ENCODE measurements at places on chromosomes 5 and 9.
A peak's percentile ranks its signal among the peaks of the same experiment; 100 is the strongest.

DNA sequence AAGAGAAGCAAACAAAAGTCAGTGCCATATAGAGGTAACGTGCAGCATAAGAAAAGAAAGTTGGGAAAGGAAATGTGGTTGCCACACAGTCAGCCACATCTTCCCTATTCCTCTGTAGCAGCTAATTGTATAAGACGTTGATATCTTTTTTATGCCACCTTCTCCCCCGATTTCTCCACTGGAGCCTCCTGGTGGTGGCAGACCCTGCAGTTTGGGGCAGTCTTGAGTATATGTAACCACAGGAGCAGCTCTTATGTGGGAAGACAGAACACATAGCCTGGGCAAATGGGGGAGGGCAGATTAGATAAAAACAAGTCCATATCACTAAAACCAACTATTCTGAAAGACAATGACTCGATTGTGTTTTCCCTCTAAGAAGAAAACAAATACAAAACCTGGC is 99.7 kb downstream of the PLCXD3 start:
- DNase-seq: no peak

DNA sequence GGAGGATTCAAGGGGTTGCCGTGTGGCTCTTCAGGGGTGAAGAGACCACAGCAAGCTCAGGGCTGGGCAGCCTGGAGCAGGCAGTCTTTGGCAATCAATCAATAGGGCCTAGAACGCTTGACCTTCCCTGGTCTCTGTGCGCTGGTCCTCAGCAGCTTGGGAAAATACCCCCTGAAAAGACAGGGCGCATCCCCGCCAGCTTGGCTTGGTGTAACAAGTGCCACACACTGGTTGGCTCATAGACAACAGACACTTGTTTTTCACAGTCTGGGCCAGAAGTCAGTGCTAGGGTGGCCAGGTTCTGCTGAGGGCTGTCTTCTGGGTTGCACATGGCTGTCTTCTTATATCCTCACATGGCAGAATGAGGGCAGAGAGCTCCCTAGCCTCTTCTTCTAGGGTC is 141.1 kb downstream of the HSD17B3 start:
- DNase-seq: no peak

DNA sequence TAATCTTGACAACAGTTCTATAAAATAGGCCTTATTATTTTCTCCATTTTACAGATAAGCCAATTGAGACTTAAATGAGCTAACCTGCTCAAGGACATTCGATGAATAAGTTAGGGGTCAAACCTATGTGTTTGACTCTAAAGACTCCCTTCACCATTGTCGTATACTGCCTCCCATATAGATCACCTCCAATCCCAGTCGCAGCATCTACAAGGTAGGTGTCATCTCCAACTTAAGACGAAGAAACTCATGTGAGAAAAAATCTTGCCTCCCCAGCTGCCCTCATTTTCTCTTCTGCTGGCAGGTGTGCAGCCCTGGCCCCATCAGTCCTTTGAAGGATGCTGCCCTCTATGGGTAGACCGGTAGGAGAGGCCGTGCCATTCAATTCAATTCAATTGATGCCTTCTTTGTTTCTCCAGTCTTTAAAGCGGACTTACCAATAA is 75.2 kb upstream of the SMARCA2 start:
- DNase-seq: no peak

DNA sequence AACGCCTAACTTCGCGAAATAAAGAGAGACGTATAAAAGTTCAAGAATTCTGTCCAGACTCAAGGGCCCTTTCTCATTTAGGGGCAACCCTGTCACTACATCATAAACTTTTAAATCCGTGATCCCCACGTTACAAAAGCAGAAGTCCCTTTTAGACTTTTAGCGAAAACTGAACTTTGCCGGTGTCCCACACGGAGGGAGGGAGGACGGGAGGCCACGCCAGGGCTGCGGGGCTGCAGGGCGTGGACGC is 515 bp upstream of the F2R start:
- no peak for DNase-seq

GRCh38 chr5:122332599-122333555 is 20.8 kb downstream of the SNCAIP start:
- no peak for DNase-seq

GRCh38 chr9:122819791-122820489 is 8.4 kb downstream of the PDCL start:
- DNase-seq: no peak

DNA sequence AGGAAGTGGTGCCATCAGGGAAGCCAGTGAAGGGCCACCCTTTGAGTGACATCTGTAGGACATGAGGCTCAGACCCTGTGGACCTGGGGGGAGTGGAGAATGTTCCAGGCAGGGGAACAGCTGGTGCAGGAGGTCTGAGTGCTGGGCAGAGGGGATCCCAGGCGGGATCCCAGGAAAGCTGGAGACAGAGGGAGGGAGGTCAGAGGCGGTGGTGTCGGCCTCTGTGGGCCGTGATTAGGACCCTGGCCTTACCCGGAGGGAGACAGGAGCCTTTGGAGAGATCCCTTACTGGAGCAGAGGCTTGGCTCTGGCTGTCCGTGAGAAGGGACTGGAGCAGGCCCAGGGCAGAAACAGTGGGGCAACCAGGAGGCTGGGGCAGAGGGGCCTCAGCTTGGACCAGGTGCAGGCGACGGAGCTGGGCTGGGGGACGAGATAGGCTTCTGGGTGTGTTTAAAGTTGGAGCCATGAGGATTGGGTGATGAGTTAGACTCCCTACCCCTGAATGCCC is 12.1 kb upstream of the GRHPR start:
- no peak for DNase-seq

GRCh38 chr5:92559331-92559730 is 1021.7 kb downstream of the NR2F1-AS1 start:
- DNase-seq: no peak

GRCh38 chr5:53350991-53351770 is 129.2 kb upstream of the FST start:
- no peak for DNase-seq

GRCh38 chr9:124724415-124725067 is 46.6 kb downstream of the NR6A1 start:
- DNase-seq: no peak

- no peak for DNase-seq
Observed at GRCh38 chr9:16501141-16501540, 369.3 kb downstream of the BNC2 start.

DNA sequence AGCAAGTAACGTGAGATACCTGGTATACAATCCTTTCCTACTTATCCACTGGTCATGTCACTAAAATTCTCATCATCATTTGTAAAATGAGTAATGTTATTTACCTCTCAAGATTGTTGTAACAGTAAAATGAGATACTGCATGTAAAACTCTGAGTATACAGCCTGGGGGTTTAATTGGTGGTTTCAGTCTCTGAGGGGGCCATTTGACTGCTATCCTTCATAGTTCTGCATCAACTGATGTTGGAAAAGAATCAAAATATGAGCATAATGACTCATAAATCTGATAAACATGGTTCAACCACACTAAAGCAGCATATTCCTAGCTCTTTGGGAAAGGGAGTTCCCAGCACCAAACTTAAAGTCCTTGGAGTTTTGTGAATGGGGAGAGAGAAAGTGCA is 181.0 kb upstream of the GHR start:
- DNase-seq: no peak

DNA sequence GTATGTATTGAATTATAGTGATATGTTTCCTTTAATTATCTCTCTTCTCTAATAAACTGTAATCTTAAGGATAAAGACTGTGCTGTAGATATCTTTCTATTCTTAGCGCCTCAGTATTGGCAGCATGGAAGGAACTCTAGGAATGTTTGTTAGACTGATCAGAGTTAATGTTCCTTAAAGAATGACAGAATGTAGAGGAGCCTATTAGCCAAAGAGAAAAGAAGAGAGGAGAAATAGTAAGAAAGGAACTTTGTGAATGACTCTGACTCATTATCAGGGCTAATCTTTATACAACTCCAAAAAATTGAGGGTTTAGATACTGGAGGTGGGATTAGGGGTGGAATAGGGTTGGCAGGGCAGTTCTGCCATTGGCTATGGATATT is 59.0 kb upstream of the NUDT12 start:
- no peak for DNase-seq

- DNase-seq: peak; percentile 24
Observed at GRCh38 chr5:17090839-17091238, 126.6 kb upstream of the BASP1 start.

GRCh38 chr5:140311011-140311467 is 8.1 kb upstream of the PFDN1 start:
- no peak for DNase-seq

DNA sequence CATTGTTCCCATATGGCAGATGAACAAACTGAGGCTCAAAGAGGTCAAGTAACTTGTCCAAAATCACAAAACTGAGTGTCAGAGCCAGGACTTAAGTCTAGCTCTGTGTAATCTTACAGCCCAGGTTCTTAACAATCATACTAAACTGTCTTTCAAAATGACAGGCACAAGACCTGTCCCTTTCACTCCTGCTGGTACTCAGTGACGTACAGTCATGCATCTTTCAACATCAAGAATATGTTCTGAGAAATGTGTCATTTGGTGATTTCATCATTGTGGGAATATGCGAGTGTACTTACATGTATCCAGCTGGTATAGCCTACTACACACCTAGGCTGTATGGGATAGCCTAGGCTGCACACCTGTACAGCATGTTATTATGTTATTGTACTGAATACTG is 646.8 kb upstream of the WWC1 start:
- no peak for DNase-seq

- no peak for DNase-seq
Observed at GRCh38 chr5:15757619-15758018, 257.6 kb downstream of the FBXL7 start.

GRCh38 chr5:1542781-1543180 is 19.0 kb upstream of the LPCAT1 start:
- no peak for DNase-seq

- DNase-seq: no peak
Observed at GRCh38 chr5:81909677-81910076, 62.1 kb upstream of the ATG10 start.

DNA sequence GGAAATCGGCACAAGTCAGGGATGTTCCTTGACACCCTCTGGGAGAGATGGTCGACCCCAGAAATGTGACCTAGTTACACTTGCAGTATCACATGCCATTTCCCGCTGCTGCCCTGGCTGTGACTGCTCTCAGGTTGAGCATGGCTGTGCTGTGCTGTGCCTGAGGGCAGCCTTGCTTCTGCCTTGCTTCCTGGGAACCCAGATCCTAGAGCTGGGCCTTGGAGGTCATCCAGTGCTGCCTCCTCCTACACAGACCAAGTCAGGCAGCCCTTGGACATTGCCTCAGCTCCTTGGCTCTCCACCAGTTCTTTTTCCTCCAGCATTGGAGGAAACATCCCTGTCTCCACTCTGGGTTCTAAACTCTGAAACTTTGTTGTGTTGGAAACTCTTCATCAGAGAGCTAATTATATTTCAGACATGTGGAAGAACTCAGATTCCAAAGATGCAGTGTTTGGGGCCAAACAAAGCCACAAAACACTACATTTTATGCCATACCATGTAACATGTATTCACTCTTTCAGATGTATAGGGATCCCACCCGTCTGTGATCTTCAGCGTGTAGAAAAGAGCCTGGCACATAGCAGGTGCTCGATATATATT is 6.1 kb downstream of the MAMDC2 start:
- DNase-seq: no peak

GRCh38 chr9:127262602-127263001 is 2.0 kb upstream of the GARNL3 start:
- DNase-seq: no peak

DNA sequence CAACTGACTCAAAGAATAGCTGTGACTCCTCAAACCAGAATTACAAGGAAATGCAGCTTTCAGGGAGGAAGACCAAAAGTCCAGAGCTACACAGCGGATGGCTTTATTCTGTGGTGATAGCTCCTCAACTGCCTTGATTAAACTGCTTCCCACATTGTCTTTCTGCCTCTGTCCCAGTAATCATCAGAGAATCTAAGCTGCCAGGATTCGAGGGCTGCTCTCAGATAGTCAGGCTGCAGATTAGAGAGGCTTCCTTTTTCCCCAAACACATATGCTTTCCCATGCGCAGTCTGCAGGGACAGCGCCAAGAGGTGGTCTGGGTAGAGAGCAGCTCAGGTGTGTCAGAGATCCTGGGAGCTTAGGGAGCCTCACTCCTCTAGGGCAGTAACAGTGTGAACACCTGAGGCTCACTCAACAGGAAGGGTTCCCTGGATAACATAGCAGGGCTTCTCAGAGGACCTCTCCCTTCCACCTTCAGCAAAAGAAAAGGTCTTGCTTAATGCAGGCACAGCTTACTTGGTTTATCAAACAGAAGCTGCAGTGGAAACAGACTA is 439.9 kb upstream of the TLE4 start:
- DNase-seq: no peak

DNA sequence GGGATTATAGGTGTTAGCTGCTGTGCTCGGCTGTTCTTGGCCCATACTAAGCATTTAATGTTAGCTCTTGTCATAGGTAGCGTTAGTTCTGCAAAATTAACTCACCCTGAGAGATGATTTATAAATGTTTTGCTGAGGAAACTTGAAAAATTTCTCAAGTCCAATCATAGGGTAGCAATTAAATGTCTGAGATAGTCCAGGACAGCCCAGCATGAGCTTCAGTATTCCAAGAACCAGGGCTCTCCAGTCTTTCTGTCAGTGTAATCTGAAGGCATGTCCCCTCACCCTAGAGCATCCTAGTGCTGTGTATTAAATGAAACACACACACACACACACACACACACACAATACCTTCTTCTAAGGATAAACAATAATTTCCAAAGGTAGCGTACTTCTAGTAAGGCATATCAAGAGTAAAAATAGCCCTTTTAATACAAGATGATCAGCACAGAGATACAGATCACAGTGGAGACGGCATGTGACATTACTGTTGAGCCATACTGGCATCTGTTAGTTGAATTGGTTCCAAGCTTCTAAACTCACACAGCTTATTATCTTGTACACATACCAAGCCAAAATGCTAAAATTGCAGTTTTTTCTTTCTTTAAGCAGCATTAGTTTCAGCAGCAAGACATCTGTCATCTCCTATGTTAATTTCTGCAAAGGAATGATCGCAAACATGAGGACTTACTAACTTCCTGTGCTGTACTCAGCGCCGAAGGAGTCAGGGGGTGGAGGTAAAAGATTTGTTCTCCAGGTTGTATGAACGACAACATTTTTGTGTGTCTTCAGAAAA is 46.3 kb upstream of the JMY start:
- DNase-seq: no peak

- no peak for DNase-seq
Observed at GRCh38 chr9:130593020-130593419, 13.6 kb downstream of the FUBP3 start.

All from bone marrow (tissue), 2 donors.